ENCODE measurements at places on chromosomes 13 and 19. TPM values are rescaled to one million over a fixed set of nuclear protein-coding genes. Genes with fewer than 3 reads are reported as not detected.
A peak's percentile ranks its signal among the peaks of the same experiment; 100 is the strongest.

DNA sequence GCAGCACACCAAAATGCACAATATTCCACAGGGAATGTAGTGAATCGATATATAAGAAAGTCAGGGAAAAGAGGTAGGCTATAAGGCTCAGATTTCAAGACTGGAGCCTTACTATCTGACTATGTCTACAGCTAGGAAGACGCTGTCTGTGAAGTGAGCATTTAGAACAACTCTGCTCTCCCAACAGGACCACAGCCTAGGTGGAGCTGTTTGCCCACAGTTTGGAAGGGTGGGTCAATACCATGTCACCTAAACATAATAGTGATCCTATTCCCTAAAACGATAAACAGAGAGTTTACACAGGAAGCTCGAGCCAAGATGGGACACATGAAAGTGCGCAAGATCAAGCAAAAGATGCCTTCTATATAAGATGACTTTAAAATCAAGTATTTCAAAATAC, 2486.0 kb upstream of the PCDH20 start:
- H3K4me3 ChIP-seq, result no peak overlapping the region
- H3K27me3 ChIP-seq, result no peaks in the 10 kb centered on the region

DNA sequence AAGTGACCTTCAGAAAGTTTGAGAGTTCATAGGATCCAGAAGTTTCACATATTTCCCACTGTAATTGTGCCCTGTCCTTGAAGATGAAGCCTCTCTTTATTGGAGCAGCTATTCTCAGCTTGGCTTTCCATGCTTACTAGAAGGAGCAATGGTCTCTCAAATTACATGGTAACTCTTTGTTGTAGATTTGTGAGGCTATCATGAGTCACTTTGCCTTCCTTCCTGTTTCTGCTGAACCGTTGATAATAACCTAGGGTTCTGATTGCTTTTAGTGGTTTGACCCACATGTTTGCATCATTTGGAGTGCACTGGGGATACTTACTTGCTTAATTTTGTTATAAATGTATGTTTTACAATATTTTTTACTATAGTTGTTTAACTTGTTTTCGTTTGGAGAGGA, 772.9 kb upstream of the SLITRK6 start:
- H3K4me1 ChIP-seq, result no peaks in the 10 kb centered on the region
- H3K27ac ChIP-seq, result no peak overlapping the region
- H3K4me3 ChIP-seq, result no peak overlapping the region
- H3K36me3 ChIP-seq, result no peaks in the 10 kb centered on the region

DNA sequence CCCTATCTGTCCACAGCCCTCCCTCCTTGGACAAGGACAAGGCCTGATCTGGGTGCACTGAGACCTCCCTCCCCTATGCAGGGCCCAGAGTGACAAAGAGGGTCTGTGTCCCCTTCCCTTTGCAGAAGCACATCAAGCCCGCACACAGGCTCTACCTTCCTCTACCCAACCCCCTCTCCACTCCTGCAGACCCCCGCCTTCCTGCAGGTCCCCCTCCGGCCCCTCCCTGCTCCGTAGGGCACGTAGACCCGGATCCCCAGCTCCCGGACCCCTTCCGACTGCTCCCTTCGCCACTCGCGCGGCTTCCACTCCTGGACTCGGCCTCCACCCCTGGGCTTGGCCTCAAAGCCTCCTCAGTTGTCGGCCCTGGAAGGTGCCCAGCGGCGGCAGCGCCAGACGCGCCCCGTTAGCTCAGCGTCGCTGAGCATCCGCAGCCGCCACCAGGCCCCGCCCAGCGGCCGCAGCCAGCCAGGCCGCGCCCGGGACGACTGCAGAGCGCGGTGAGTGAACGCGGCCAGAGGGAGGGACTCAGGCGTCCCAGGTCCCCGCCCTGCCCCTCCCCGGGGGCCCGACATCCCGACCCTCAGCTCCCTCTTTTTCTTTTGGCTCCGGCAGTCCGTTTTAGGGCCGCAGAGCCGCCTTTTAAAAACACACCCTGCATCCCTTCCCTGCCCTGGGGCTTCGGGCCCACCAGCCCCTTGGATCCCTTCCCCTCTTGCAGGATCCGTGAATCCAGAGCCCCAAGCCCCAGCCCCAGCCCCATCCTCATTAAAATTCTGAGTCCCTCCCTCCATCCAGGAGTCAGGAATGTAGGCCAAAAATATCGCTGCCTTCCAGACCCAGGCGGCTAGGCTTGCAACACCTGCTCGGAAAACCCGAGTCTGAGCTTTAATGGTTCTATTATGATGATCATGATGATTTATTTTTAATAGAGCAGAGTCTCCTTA, 1.5 kb upstream of the MYADM start:
- peaks cover 6% of the 10 kb centered on the region for H3K36me3 ChIP-seq
- H3K4me3 ChIP-seq, result peak overlapping the region; percentile 60

GRCh38 chr13:75566658-75567057, 17.1 kb downstream of the UCHL3 start:
- peaks cover 3% of the 10 kb centered on the region for H3K4me1 ChIP-seq
- peaks cover 6% of the 10 kb centered on the region for H3K36me3 ChIP-seq
- H3K27me3 ChIP-seq, result no peaks in the 10 kb centered on the region
- DNase-seq, result peak; percentile 71

GRCh38 chr13:70816853-70817252, 708.6 kb upstream of the KLHL1 start:
- H3K27ac ChIP-seq, result no peak overlapping the region
- no peaks in the 10 kb centered on the region for H3K27me3 ChIP-seq
- no peaks in the 10 kb centered on the region for H3K36me3 ChIP-seq

DNA sequence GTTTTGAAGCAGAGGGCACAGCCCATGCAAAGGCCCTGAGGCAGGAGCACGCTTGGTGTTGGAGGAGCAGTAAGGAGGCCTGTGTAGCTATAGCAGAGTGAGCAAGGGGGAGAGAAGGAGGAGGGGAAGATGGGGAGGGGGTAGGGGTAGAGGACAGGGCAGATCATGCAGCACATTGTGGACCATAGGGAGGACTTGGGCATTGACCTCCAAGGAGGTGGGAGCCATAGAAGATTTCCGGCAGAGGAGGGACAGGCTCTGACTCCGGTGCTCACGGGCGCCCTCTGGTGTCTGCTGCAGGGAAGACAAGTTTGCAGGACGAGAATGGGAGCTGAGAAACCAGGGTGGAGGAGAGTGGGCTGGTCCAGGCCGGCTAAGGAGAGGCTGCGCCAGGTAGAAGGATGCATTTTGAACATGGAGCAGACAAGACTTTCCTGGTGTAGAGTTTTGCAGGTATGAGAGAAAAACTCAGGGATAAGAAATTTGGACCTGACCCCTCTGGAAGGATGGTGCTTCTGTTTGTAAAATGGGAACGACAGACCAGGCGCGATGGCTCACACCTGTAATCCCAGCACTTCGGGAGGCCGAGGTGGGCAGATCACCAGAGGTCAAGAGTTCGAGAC, 13.7 kb upstream of the CREB3L3 start:
- H3K36me3 ChIP-seq, result no peaks in the 10 kb centered on the region
- peak; percentile 31 for DNase-seq
- H3K27ac ChIP-seq, result no peak overlapping the region
- H3K27me3 ChIP-seq, result no peaks in the 10 kb centered on the region
- no peak overlapping the region for H3K4me3 ChIP-seq

LENG9 gene
- polyA plus RNA-seq, result 0.94 TPM

FARP1 gene
- polyA plus RNA-seq, result 32.6 TPM

KLC3 gene
- 0.09 TPM for polyA plus RNA-seq

CYP2A7 gene
- polyA plus RNA-seq, result not detected
